ENCODE measurements at places on chromosomes 2 and 18.

DNA sequence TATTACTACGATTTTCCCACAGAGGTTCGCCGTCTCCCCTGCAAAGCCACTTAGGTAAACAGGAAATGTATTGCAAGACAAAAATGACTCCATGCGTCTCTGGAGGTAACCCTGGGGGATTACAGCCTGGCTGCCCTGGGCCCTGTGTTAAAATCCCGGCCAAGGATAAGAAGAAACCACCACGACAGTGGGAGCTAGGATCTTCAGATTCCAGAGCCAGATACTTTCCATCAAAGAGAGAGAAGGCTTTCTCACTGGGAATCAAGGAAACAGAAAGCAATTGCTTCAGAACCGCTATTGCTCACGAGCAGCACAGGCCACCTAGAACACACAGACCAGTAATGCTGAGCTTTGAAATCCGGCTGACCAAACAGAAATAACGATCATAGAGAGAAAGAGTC lies 97.9 kb upstream of the ZNF516 start:
- DNase-seq = no peak

- DNase-seq = no peak
Observed at GRCh38 chr18:61998957-61999356, 106.2 kb upstream of the RNF152 start.

DNA sequence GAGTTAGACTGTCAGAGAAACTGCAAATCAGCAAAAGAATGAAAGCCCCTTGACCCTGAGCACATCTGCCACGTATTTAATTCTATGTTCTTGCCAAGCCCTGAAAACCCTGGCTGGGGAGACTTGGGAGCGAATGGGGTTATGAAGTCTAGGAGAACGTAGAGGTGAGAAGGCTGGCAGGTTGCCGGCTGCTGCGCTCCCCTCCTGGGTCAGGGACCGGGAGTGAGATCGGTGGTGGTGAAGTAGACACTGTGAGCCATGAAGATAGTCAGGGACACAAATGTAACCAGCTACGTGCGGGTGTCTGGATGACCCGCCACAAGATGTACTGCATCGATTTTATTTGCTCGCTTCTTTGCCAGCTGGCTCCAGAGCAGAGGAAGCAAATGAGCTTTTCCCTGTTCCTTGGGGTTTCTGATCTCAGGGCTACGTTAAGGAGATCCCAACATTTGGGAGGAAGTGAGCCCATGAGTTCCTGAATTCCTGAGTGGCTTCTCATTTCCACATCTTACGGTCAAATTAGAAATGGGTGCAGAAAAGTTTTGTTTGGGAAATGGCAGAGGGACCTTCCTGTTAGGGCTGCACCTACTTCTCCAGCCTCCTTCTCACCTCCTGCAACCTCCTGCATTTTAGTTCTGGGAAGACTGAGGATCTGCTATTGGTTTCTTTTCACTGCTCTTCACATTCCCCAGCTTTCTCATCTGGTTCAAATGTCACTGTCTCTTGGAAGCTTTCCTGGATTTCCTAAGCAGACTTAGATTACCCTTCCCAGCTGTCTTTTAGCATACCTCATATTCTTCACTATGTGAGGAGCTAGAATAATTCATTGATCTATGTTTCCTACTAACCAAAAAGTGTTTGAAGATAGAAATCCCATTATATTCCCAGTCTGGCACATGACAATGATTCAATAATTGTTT lies 360.6 kb downstream of the ZNF521 start:
- no peak for DNase-seq

- DNase-seq = no peak
Observed at GRCh38 chr2:207782238-207783030, 12.7 kb upstream of the FZD5 start.

GRCh38 chr2:231602859-231603467 lies 10.3 kb downstream of the TEX44 start:
- DNase-seq = no peak

DNA sequence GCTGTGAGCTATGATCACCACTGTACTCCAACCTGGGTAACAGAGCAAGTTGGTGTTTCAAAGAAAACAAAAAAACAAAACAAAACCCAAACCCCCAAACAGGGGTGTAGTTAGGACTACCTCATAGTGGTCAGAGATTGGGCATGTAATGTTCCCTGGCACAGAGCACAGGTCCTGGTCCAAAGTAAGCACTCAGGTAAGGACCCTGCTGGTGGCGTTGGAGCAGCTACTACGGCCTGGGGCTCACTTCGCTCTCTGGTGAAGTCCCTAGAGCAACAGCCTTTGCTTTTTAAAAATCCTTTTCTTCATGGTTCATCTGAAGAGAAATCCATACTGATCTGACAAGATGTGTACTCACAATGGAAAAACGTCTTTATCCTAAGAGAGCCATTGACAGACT lies 130.4 kb downstream of the ZNF236 start:
- DNase-seq = no peak

GRCh38 chr2:207993151-207993763 lies 32.1 kb downstream of the PLEKHM3 start:
- DNase-seq = no peak

- no peak for DNase-seq
Observed at GRCh38 chr2:168091986-168092385, 155.4 kb downstream of the STK39 start.

DNA sequence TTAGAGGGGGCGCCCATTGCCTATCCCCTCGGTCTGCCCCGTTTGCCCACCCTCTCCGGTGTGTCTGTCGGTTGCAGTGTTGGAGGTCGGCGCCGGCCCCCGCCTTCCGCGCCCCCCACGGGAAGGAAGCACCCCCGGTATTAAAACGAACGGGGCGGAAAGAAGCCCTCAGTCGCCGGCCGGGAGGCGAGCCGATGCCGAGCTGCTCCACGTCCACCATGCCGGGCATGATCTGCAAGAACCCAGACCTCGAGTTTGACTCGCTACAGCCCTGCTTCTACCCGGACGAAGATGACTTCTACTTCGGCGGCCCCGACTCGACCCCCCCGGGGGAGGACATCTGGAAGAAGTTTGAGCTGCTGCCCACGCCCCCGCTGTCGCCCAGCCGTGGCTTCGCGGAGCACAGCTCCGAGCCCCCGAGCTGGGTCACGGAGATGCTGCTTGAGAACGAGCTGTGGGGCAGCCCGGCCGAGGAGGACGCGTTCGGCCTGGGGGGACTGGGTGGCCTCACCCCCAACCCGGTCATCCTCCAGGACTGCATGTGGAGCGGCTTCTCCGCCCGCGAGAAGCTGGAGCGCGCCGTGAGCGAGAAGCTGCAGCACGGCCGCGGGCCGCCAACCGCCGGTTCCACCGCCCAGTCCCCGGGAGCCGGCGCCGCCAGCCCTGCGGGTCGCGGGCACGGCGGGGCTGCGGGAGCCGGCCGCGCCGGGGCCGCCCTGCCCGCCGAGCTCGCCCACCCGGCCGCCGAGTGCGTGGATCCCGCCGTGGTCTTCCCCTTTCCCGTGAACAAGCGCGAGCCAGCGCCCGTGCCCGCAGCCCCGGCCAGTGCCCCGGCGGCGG lies 1.7 kb downstream of the MYCN start:
- peak; percentile 58 for DNase-seq

- DNase-seq = no peak
Observed at GRCh38 chr18:48955830-48956261, 5.1 kb upstream of the SMAD7 start.

GRCh38 chr2:104840156-104840555 lies 13.8 kb upstream of the POU3F3 start:
- no peak for DNase-seq

- DNase-seq = no peak
Observed at GRCh38 chr2:240502430-240503121, 55.2 kb downstream of the ANKMY1 start.

DNA sequence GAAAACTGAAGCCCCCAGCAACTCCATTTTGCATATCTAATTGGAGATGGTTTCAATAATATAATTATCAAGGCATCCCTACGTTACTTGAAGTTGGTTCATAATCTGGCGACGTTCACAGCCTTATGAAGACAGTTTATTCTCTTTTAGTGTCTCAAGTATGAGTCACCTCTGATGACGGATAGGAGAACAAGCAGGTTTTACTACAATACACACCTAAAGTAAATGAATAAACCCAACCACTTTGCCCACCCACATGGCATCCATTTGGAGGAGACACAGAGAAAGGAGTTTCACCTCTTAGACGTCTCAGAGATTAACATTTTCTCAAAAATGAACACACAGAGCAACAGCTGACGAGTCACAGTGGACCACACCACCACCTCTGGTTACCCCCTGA lies 40.8 kb downstream of the BCL11A start:
- no peak for DNase-seq

GRCh38 chr18:74996996-74997395 lies 211.9 kb downstream of the PTGR3 start:
- no peak for DNase-seq

- DNase-seq = no peak
Observed at GRCh38 chr2:239222312-239222660, 178.5 kb downstream of the HDAC4 start.

DNA sequence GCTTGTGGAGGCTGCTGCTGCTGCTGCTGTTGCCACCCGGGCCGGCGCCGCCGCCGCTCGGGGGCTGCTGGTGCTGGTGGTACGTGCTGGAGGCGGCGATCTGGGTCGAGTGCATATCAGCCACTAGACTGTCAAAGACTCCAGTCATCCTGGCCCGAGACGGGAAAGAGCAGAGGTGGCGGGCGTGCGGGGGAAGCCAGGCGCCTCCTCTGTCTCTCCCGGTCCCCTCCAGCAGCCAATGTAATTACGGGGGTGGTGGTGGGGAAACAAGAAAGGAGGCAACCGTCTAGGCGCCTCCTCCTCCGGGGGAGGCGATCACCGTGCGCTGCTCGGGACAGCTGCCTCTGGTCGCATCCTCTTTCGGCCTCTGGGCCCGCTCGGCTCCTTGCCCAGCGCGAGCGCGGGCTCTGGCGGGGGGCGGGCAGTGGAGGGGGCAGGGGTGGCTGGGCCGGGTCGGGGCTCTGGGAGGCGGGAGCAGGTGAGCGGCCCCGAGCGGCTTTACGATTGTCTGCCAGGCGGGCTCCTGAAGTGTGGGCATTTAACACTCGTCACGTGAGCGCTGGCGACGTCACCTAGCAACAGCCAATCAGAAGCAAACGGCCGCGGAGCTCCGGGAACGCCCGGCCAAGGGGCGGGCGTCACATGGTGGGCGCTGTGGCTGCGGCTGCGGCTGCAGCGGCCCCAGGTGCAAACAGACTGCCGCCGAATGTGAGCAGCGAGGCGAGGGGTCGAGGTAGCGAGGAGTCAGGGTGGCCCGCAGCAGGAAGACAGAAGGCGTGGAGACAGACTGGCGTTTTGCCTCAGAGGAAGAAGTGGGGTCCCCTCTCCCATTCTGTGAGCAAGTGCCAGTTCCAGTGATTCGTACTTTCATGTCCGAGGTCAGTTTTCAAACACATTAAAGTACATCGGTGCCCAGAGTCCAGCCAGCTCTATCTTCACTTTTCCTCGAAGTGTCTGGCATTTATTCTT lies at the start of gene DLX2:
TSS of gene DLX2 (minus strand) at position 510 of the 969 bp plus-strand sequence. CDS start at position 148, 362 bp downstream.
- peak; percentile 94 for DNase-seq

GRCh38 chr18:60322591-60322990 lies 50.0 kb downstream of the MC4R start:
- no peak for DNase-seq

DNA sequence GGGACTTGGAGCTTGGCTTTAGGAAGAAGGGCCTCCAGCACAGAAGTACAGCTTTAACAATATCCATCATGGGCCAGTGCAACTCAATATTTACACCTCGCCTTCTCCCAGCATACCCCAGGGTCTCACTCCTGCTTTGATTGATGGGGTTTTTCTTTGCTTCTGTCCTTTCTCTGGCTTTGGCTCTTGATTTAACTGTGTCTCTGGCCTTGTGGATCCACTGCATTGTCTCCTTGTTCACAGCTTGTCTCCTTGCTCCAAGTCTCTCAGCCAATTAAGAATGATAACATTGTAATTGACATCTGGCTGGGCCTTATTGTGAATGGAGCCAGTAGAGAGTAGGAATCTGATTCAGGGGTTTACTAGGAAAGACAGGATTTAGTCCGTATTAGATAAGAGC lies 1019.5 kb downstream of the TMEM182 start:
- no peak for DNase-seq

- peak; percentile 57 for DNase-seq
Observed at GRCh38 chr2:8252997-8253694, 428.7 kb upstream of the ID2 start.

DNA sequence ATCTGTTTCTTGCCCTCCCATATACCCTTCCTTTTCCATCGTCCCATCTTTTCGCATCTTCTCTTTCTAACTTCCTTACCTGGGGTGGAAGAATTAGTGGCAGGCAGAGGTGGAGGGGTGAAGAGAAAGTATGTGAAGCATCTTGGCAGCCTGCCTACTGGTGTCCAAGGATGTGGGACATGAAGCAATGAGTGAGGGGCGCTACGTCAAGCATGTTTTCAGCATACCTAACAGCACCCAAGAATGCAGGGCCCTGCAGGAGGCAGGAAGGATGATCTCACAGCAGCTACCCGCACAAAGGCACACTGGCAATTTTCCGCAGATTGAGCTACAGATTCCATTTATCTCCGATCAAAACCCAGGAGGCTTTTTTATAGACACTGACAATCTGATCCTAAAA lies 42.2 kb downstream of the METTL4 start:
- no peak for DNase-seq

GRCh38 chr18:62771494-62772270 lies 56.3 kb downstream of the PHLPP1 start:
- DNase-seq = no peak

DNA sequence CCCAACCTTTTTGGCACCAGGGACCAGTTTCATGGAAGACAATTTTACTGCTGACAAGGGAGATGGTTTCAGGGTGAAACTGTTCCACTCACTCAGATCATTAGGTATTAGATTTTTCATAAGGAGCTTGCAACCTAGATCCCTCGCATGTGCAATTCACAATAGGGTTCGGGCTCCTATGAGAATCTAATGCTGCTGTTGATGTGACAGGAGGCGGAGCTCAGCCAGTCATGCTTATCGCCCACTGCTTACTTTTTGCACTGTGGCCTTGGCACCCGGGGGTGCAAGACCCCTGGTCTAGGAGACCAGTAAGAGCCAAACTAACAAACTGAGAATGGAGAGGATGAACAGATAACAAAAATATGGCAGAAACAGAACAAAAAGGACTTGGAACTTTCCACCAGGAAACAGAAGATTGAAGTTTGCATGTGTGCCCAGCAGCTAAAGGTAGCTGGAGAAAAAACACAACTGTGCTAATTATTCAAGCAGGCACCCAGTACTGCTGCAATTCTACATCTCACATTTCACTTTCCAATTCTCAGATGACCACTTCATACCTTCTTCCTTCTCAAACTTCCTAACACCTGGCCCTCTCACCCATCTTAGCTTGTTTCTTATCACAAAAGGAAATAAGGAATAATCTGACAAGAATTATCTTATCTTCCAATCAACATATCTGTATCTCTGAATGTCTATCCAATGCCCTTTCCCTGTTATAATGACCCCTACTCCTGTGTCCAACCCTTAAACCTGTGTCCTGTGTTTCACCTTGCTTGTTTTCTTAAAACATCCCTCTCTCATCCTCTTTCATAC lies 24.8 kb downstream of the SP3 start:
- DNase-seq = no peak

GRCh38 chr2:26316041-26316440 lies 29.9 kb upstream of the SELENOI start:
- DNase-seq = no peak

- DNase-seq = no peak
Observed at GRCh38 chr2:158686210-158686691, 108.9 kb upstream of the DAPL1 start.
